ENCODE measurements at places on chromosomes 7 and 10.

DNA sequence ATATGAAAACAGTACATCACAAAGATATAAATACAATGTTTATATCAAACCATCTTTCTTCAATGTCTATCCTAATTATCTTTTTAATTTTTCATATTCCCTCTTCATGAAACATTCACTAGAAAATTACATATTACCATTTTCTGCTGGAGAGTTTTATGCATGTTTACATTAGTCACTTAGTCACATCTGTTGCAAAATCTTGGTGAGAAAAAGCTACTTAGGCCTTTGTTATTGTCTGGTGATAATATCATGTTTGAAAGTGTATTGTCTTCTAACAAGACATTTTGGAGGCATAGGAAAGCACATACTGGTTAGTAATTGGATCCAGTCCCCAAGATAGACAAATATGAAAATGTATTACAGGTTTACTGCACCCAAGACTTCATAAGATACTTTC is 163.6 kb downstream of the GNAI1 start:
- DNase-seq: peak; percentile 48

DNA sequence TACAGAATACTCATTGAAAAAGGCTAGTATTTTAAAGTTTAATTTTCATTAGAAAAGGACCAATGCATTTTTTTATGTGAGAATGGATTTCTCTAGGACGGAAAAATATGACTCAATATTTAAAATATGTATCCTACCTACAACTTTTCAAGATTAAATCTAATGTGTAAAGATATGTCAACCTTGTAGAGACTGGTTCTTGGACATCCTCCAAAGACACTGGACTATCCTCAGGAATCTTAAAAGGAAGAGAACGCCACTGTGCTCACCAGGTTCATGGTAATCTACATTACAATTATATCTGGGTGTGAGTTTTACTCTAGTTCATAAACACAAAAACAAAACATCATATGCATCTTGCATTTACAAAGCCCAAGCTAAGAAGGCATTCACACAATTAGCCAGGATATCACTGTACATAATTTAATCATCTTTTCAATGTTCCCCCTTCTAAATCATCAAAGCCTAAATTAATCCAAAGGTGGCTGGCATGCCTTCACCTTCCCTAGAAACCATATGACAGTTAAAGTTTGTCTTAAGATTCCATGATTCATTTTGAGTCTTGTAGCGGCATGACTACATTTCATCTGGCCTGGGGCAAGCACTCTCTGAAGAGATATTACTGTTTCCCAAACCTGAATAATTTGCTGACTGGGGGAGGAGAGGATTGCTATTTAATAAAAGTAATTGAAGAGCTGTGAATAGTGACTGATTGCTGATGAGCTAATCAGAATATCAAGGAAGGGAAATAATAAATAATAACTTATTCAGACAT is 12.0 kb downstream of the SGCE start:
- no peak for DNase-seq

- DNase-seq: no peak
These were observed 14.9 kb downstream of the ARHGAP19 start for GRCh38 chr10:97277551-97277950.

DNA sequence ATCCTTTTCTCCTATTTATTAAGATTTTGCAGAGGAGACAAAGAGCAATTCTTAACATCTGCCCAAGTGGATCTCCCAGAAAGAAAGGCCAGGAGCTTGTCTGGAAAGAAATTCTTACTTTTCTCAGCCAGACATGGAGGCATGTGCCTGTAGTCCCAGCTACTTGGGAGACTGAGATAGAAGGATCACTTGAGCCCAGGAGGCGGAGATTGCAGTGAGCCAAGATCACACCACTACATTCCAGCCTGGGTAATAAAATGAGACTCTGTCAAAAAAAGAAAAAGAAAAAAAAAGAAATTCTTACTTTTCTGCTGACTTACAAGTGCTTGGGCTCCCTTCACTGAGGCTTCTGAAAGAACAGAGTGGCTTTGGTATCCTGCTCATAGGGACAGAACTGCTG is 2.4 kb upstream of the CYP3A43 start:
- peak; percentile 21 for DNase-seq

- DNase-seq: peak; percentile 33
These were observed 455.0 kb downstream of the CCSER2 start for GRCh38 chr10:84783386-84783785.

- peak; percentile 20 for DNase-seq
These were observed 567 bp upstream of the CDCA7L start for GRCh38 chr7:21946222-21946709.

- no peak for DNase-seq
These were observed 4.4 kb downstream of the PLAU start for GRCh38 chr10:73915206-73915851.

- no peak for DNase-seq
These were observed 34.9 kb downstream of the LDB3 start for GRCh38 chr10:86703176-86703575.

DNA sequence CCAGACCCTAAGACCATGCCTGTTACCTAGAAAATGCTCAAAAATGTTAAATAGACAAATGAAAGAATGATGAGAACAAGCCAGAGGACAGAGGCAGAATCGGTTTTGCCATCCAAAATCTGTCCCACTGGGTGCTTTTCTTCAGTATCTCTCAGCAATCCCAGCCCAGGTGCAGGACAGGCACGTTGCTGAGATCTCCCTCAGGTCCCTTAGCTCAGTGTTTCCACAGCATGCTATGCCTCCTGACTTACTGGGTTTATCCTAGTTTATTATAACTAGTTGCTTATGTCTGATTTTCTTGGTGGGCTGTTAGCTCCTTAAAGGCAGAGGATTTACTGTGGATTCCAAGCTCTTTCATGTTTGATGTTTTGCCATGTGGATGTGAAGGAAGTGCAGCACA is 20.3 kb downstream of the CPED1 start:
- no peak for DNase-seq

DNA sequence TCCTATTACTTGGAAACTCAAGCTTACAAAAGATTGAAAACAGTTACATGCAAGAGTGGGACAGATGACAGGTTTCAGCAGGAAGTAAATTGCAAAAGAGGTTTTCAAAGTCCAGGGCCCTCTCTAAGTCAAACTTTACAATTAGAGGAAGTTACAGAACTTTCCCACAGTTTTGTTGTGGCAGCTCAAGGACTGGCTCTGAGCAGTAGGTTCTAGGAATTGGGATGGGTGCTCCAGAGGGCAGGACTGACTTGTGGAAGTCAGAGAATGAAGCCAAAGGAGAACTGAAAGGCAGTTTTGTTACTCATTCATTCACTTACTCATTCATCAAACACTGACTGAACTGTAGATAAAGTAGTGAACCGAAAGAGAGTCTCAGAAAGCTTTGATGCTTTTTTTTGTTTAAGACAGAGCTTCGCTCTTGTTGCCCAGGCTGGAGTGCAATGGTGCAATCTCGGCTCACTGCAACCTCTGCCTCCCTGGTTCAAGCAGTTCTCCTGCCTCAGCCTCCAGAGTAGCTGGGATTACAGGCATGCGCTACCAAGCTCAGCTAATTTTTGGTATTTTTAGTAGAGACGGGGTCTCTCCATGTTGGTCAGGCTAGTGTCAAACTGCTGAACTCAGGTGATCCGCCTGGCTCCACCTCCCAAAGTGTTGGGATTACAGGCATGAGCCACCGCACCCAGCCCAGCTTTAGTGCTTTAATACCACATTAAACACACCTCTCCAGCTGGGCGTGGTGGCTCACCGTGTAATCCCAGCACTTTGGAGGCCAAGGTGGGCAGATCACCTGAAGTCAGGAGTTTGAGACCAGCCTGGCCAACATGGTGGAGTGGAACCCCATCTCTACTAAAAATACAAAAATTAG is 66.8 kb upstream of the CCNJ start:
- DNase-seq: peak; percentile 6

DNA sequence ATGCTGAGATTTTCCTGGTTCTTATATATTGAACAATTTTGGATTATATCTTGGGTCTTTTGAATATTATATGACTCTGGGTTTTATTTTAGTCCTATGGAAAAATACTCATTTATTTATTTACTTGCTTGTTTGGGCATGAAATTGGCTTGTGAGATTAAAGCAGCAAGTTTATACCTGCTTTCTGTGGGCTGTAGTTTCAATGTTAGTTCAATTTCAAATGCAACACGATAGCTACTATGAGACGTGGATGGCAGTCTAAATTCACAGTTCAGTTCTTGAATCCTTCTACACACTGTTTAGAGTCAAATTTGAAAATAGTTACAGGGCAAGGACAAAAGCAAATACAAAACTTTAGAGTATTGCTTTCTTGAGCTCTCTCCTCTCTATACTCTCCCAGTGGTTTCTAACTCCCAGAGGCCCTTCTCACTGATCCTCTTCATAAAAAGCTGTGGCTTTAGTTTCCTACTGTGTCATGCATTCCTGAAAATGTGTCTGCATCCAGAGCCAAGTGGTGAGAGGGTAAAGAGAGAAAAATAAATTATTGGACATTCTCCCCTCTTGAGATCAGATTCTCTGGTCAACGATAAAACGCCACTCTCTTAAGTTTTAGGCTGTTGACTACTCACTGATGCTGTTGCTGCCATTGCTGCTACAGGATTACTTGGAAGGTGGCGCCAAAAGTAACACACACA is 34.4 kb downstream of the POLR1F start:
- no peak for DNase-seq

DNA sequence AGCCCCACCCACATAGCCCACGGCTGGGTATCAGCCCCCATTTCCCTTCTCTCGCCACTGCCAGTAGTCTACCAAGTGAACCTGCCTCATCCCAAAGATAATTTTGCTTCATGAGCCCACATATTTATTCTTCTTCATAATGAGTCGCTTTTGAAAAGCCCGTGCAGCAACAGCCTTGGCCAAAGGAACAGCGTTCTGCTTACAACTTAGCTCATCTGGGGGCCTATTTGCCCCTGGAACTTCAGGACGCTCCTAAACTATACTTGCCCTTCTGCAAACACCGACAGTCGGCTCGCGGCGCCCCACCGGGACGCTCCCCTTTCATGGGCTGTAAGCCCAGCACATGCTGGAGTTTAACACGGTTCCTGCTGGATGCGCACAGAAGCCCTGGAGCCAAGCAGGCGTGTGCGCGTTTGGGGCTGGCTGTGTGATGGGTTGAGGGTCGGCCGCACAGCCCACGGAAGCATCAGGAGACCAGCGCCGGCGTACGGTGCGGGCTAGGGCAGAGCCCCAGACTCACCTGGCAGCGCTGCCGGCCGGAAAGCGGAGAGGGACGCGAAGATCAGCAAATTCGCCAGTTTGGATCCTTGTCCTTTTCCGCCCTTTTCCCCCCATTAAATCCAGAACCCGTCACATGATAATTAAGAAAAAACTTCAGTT is 370 bp downstream of the TMEM60 start:
- DNase-seq: no peak

DNA sequence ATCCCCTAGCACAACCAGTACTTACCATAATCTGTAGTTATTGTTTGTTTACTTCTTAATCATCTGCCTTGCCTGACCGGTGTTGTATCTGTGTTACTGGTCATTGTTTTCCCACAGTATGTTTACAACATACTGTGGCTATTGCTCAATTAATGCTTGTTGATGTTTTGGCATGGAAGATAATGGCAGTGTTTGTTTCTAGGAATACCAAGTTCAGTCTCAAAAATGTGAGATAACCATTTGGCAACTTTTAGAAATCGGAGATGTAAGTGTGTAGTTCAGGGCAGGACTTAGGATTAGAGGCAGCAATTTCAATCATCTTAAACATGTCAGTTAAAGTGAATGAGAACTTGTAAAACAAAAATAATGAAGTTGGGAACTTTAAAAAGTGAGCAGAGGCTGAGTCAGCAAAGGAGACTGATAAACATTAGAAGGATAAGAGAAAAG is 8.2 kb downstream of the MINDY3 start:
- DNase-seq: no peak

DNA sequence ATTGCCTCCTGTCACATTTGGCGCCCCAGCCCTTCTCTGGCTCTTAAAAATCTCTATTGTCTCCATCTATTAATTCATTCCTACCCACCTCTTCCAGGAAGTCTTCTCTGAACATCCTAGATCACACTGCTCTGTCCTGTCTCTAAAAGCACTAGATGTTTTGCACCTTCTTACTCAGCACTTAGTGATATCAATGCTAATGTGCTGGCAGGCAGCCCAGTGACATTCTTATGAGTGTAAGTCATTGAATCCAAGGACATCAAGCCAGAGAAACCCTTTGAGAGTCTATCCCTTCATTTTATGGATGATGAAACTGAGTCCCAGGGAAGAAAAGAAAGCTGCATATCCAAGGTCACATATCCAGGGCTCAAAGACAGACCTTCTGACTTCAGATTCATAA is 48.3 kb upstream of the PAX2 start:
- DNase-seq: peak; percentile 82

GRCh38 chr7:141262101-141263090 is 188.5 kb downstream of the TMEM178B start:
- DNase-seq: peak; percentile 24

Measured in renal cortical epithelial cell (primary cell).